ENCODE measurements at places on chromosomes 6 and 20.

GRCh38 chr6:119037941-119038623 lies 40.4 kb downstream of the FAM184A start:
- DNase-seq, result no peak

GRCh38 chr6:45927421-45928320 lies 88.0 kb downstream of the CLIC5 start:
- DNase-seq, result no peak

- no peak for DNase-seq
Measured at GRCh38 chr6:18513253-18513798, 126.2 kb downstream of the RNF144B start.

- no peak for DNase-seq
Measured at GRCh38 chr6:45843848-45844521, 171.7 kb downstream of the CLIC5 start.

DNA sequence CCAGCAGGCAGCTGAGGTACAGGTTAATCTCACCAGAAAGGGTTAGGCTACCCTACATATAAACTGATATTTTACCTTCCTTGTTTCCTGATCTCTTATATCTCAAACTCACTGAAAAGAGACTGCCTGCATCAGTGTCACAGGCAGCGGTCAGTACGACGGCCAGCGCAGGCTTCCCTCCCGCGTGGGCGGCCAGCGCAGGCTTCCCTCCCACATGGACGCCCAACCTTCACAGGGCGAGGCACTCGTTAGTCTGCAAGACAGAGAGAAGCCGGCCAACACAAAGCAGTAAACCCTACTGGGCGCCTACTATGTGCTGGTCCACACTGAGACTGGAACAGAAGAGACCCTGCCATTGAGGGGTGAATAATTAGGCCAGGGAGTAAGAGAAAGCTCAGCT lies 33.0 kb downstream of the TTI1 start:
- DNase-seq, result no peak

DNA sequence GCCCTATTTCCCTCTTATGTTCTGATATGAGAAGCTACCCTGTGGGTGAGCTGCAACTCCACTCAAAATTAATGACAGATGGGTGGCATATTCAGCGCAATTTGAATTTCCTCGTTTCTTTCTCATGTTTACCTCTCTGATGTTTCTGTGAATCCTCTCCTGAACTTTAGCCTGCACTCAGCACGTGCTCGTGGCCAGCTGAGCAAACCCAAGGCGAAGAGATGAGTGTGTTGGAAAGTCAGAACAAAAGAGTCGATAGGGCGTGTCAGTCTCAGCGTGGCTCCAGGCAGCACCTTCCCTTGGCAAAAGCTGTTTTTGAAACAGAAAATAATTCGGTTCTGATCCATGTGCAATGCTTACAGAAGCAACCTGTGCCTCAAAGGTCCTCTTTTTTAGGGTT lies 226.1 kb upstream of the GMDS start:
- DNase-seq, result no peak

- no peak for DNase-seq
Measured at GRCh38 chr6:160005861-160006540, 37.1 kb downstream of the IGF2R start.

GRCh38 chr20:59461526-59461925 lies 142.8 kb upstream of the PHACTR3 start:
- DNase-seq, result no peak

GRCh38 chr20:62378215-62378614 lies 8.7 kb upstream of the RPS21 start:
- DNase-seq, result no peak

GRCh38 chr20:34925981-34926380 lies 29.6 kb downstream of the GSS start:
- no peak for DNase-seq

GRCh38 chr6:156359912-156360311 lies 417.3 kb upstream of the ARID1B start:
- DNase-seq, result no peak

GRCh38 chr6:118764766-118765165 lies 113.4 kb upstream of the CEP85L start:
- no peak for DNase-seq

DNA sequence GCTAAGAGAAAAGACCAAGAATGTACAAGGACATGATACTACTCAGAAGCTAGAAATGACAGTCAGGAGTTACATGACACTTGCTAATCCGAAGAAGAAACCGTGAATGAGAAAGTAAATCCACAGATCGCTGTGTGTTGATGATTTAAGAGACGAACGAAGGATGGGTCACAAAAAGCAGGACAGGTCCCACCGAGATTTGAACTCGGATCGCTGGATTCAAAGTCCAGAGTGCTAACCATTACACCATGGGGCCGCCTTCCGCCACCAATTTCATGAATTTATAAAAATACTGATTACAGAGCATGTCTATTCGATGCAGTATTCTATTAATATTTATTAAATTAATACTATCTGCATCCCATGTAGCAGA lies 54.0 kb upstream of the BTN3A2 start:
- DNase-seq, result no peak

GRCh38 chr20:2163312-2163711 lies 61.7 kb downstream of the STK35 start:
- no peak for DNase-seq

GRCh38 chr20:36845288-36845971 lies 30.5 kb upstream of the TLDC2 start:
- DNase-seq, result no peak

DNA sequence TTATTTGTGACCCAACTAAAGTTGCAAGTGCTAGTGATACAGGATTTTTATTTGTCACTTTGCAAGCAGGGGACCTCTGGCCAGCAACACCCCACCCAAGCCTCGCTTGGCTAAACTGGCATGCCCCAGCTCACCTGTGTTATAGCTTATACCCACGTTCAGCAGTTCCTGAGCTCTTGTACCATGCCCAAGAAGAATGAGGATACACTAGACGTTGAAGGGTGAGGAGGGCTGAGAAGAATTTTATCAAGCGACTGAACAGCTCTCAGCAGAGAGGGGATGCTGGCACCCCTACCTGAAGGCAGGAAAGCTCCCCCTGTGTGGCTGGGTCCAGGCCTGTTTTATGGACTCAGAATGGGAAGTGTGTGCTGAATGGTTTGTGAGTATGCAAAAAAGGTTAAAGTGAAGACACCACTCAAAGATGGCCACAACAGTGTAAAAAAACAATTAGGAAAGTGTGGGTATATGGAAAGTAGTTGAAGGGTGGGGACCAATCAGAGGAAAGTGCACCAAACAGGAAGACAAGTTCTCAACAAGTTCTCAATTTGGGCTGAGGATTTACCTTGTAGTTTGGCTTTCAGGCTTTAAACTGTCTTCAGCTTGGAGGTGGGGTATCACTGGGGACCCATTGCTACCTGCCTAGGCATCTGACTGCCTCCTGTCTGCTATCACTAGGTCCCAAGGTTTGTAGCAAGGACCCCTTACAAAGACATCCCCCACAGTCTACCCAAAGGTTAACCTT lies 15.0 kb downstream of the BTN2A1 start:
- no peak for DNase-seq

DNA sequence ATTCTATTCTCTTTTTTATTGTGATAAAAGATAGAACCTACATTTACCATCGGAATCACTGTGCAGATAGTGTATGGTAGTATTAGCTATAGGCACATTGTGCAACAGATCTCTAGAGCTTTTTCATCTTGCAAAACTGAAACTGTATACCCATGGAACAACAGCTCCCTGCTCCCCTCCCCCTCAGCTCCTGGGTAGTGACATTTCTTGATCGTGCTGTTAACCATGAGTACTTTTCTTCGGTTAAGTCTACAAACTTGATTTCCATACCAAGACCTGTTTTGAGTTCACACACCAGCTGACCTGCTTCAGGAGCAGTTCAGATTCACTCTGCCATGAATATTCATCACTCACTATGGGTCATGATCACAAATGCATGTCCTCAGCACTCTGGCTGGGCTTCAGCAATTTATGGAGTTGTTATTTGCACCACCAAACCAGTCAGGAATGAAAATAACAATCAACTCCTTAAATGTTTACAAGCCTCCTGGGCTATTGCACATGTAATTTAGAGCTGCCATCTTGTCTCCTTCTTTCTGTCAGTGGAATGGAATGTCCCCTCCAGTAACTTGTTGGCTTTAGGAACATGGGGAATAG lies 32.8 kb downstream of the PRDM1 start:
- DNase-seq, result no peak

GRCh38 chr6:5107341-5107740 lies 22.2 kb downstream of the PPP1R3G start:
- DNase-seq, result no peak

GRCh38 chr6:145199961-145200360 lies 535.4 kb downstream of the EPM2A start:
- no peak for DNase-seq

DNA sequence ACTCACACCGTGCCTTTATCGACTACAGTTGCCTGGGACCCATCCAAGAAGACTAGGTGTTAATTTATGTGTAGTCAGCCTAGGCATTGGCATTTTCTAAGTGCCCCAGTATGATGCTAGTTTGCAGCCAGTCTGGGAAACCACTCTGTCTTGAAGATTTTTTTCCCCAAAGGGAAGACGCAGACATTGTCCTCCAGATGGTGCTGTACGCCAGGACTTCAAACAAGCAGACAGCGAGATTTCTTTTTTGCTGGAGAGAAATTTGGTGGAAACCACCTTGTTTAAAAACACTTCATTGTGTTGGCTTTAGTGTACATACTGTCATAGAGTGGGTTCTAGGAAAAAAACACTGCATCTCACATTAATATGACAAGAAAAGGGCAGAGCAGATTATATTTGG lies 30.0 kb downstream of the ALDH5A1 start:
- DNase-seq, result peak; percentile 15

DNA sequence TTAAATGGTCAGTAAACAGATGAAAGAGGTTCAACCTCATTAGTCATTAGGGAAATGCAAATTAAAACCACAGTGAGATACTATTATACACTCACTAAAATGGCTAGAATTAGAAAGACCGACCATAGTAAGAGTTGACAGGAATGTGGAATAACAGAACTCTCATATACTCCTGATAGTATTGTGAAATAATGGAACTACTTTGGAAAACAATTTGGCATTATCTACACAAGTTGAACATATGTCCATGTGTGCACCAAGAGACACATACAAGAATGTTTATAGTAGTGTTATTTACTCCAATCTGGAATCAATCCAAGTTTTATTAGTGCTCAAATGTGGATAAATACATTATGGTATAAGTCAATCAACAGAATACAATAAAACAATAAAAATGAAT lies 59.6 kb downstream of the AK9 start:
- DNase-seq, result no peak

GRCh38 chr6:149061930-149062329 lies 255.6 kb upstream of the TAB2 start:
- DNase-seq, result no peak

DNA sequence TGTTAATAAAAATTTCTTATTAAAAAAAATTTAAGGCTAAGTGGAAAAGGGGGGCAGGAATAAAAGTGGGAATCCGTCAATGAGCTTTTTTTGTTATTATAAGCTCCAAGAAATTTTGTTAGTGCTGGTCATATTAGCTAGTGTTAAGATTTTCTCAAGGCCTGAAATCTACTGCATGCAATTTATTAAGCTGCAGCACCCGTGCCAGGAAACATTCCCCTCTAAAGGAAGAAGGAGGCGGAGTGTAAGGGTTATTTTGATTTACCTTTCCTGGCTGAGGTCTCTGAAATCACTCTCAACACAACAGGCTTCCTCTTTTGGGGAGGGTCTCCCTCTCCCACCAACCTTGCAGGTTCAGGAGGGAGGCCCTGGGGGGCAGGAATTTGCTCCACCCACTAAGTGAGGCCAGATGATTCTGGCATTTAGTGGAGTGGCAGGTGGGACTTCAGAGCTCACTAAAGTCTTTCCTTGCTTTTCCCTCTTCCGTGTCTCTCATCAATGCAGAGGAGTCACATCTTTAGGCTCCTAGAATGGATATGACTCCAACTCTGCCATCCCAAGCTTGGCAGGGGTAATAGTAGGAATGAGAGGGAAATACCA lies 168.8 kb downstream of the BCAS1 start:
- no peak for DNase-seq

DNA sequence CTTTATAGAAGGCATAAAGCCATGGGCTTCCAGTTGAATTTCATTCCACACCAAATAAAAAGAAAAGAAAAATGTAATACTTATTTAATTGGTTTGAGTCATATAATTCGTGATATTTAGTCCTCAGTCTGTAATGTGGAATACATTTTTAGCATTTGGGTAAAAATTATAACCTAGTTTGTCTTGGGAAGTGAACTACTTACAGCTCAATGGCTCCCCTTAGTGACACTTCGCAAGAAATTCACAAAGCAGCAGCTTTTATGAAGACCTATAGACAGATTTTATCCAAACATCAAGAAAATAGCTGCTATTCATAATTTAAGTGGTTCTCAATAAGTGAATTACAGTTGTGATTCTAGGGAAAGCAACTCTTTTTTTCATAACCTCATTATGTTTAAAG lies 72.1 kb downstream of the RSPO3 start:
- DNase-seq, result no peak

- no peak for DNase-seq
Measured at GRCh38 chr20:24962182-24962492, 13.1 kb downstream of the CST7 start.

DNA sequence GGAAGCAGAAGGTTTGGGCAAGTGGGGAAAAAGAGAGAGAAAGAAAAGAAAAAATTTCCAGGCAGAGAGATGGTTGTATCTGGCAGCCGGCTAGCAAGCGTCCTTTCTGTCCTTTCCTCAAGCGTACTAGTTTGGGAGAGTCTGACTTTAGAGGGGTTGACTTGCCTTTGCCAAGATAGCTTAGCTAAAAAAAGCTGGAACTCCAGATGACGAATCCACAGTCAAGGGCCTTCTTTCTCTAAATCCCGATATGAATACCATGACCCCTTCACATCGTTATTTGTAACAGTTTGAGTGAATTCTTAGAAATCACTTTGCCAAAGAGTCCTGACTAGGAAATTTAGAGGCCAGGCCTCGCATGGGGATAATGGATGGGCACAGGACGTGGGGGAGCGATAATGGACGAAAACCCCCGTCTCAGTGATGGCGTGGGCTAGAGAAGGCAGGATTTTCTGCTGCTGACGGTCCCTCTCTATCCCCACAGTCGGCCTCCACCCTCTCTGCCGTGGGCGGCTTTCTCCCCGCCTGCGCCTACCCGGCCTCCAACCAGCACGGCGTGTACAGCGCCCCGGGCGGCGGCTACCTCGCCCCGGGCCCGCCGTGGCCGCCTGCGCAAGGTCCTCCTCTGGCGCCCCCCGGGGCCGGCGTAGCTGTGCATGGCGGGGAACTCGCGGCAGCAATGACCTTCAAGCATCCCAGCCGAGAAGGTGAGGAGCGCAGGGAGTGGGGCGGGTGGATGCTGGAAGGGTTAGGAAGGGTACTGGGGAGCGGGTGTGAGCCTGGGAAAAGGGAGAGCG lies 3.5 kb downstream of the PAX1 start:
- DNase-seq, result no peak

- DNase-seq, result no peak
Measured at GRCh38 chr6:33815854-33816253, 12.1 kb upstream of the MLN start.

DNA sequence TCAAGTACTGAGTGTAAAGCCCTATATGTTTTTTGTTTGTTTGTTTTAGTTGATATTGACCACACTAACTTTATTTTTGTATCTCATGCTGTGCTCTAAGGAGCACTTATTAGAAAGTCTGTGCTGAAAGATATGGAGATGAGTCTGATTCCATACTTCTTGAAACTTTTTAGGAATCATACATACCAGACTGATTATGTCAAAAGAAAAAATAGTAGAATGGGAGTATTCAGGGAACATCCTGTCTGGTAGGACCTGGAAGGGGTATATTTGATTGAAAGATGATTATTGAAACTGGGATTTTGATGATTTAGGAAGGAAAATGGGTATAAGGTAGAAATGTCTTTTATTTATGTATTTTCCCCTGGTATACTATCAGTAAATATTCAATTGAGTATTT lies 111.4 kb downstream of the QKI start:
- DNase-seq, result no peak

GRCh38 chr6:149929422-149929821 lies 6.5 kb upstream of the RAET1G start:
- DNase-seq, result no peak

Measured in AG04450 (cell line).